AG09309 (cell line): ENCODE measurements at places on chromosomes 3 and 15.

DNA sequence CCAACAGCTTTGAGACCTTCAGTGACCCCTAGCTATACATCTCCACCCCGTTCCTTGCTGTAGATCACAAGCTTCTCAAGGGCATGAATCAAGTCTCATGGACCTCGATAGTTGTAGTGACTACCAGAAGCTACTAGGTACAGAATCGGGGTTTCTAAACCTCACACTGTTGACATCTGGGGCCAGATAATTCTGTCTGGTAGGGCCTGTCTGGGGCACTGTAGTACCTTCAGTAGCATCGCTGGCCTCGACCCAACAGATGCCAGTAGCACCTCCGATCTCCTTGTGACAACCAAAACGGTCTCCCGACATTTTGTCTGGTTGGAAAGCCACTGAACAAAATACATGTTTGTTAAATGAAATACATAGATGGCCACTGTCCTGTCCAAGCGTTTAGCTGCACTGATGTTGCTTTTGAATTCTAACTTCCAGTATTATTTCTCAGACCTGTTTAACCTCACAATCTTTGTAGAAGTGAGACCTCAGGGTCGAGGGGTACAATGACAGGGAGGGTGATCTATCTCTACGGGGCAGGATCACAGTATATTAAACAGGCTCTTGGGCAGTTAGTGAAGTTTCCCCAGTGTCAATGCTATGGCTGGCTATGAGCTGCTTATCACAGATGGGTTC is 262.5 kb upstream of the IGF1R start:
- DNase-seq, result no peak

DNA sequence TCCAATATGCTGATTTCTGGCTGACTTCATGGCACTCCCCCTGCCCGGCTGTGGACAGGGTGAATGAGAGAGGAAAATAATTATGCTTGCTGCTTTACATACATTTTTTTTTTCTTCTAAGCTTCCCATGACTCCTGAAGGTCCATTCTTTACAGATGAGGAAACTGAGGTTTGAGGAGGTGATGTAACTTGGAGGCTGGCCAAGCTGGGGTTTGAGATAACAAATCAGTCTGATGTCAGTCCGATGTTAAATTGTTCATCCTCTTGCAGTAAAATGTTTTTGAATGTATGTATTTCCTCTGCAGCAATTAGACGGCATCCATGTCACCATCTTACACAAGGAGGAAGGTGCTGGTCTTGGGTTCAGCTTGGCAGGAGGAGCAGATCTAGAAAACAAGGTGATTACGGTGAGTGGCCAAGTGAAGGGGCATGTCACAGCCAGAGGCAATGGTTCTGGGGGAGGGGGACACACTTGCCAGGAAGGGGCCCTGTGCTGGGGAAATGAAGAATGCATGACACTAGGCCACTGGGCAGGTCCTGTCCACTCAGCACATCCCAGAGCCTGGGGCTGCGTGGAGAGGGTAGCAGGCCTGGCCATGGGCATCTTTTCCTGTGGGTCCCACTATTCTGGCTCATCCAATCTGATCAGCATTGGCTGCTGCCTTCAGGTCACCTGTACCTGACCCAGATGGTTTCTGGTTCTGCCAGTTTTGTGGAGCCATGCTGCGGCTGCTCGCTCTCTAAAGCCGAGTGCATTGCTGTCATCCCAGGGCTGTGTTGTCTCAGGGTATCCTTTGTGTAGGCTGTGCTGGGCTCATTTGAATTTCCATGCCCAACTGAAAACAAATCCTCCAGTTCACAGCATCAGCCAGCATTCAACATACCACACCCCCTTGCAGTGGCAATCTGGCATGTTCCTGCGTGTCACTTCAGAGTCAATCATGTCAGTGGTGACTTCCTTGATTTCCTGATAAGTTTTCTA is 20.4 kb downstream of the STARD5 start:
- DNase-seq, result no peak

GRCh38 chr3:128317698-128318231 is 148.9 kb downstream of the DNAJB8 start:
- DNase-seq, result no peak

- no peak for DNase-seq
These were observed at the start of gene ZNF662 for GRCh38 chr3:42906070-42906847. TSS of gene ZNF662 (plus strand) at chr3:42906142. CDS start at chr3:42908115, 1,973 bp downstream.

DNA sequence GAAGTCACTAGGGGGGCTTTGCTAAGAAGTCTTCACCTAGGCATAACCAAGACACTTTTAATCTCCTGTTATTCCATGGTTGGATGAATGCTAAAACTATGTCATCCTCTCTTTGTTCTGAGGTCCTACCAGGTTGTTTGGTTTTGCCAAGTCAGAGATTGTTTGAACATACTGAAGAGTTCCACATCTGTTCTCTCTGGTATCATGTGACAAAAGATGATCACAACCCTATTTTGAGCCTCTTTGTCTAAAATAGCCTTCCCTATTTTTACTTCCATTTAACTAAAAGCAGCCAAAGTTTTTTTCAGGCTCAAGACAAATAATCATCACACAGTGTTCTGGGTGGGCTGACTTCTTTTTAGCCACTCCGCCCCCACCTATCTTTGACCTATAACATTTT is 218.4 kb upstream of the LMCD1 start:
- no peak for DNase-seq

DNA sequence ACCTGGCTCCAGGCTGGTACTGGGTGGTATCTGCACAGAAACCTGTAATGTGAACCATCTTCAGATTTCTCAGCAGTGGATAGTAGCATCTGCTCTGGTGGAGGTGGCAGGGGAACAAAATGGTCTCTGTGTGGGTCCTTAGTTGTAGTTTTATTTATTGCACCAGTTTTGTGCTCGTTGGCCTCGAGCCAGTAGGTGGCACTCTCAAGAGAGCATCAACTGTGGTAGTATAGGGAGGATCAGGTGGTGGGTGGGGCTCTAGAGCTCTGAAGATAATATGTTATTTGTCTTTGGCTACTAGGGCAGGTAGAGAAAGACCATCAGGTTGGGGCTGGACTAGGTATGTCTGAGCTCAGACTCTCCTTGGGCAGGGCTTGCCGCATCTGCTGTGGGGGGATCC is 254.0 kb upstream of the GPR149 start:
- DNase-seq, result no peak

- no peak for DNase-seq
These were observed 304.1 kb downstream of the MCTP2 start for GRCh38 chr15:94535298-94536048.

GRCh38 chr3:176401211-176401610 is 796.1 kb downstream of the TBL1XR1 start:
- no peak for DNase-seq

- no peak for DNase-seq
These were observed 20.6 kb downstream of the RBMS3 start for GRCh38 chr3:29301332-29302019.

GRCh38 chr3:186839874-186840641 is 2.5 kb upstream of the ADIPOQ start:
- DNase-seq, result peak; percentile 94

DNA sequence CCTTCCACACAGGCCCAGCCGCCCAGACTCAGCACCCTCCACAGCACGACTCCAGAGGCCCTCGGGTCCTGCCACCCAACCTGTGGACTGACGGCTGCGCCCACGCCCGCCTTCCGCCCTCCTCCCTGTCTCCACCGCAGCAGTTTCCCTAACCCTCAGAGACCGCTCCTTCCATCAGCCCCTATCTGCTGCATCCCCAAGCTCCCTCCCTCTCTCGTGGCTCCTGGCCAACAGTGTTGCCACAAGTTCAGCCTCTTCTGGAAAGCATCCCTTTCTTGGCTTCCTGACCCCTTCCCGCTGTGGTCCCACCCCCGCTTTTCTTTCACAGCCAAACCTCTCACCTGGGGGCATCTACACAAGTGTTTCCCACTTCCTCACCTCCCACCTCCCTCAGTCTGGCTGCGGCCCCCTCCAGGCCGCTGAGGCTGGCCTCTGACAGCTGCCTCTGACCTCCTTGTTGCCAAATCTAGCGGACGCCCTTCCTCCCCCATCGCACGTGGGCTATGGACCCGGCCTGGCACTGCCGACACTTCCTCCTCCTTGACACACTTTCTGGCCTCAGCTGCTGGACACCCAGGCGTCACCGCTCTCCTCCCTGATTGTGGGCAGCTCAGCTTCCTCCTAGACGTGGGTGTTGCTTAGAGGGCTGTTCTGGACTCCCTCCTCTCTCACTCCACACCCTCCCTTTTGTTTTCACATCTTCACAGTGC is 168.8 kb upstream of the TLE3 start:
- DNase-seq, result no peak
